ENCODE measurements at places on chromosomes 11 and 22.

GRCh38 chr11:46900091-46900746 is 18.1 kb downstream of the LRP4 start:
- DNase-seq: peak; percentile 31

GRCh38 chr22:48742191-48742555 is 1085.5 kb downstream of the BRD1 start:
- no peak for DNase-seq

DNA sequence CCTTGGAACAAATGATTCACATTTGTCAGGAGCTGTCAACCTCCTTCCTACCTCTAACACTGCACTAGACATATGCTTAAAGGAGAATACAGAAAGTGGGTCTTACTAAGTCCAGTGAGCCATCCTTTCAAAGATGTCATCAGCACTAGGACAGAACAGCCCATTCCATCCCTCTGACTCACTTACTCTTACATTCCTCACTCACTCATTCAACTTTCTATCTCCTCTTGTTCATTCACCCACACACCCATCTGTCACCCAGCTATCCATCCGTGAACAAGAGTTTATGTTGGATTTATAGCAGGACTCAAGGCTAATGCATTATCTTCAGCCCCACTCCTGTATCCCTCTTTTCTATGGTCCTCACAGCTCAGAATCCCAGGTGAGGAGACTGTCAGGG is 9.1 kb downstream of the INSC start:
- peak; percentile 76 for DNase-seq

- no peak for DNase-seq
Measured at GRCh38 chr11:1008001-1008802, 28.3 kb downstream of the MUC6 start.

GRCh38 chr11:94183251-94183885 is 54.7 kb downstream of the PANX1 start:
- DNase-seq: no peak

DNA sequence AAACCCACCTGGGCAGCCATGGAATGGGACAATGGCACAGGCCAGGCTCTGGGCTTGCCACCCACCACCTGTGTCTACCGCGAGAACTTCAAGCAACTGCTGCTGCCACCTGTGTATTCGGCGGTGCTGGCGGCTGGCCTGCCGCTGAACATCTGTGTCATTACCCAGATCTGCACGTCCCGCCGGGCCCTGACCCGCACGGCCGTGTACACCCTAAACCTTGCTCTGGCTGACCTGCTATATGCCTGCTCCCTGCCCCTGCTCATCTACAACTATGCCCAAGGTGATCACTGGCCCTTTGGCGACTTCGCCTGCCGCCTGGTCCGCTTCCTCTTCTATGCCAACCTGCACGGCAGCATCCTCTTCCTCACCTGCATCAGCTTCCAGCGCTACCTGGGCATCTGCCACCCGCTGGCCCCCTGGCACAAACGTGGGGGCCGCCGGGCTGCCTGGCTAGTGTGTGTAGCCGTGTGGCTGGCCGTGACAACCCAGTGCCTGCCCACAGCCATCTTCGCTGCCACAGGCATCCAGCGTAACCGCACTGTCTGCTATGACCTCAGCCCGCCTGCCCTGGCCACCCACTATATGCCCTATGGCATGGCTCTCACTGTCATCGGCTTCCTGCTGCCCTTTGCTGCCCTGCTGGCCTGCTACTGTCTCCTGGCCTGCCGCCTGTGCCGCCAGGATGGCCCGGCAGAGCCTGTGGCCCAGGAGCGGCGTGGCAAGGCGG is 11.4 kb upstream of the ARHGEF17 start:
- no peak for DNase-seq

GRCh38 chr11:40877256-40877655 is 582.2 kb downstream of the LRRC4C start:
- DNase-seq: peak; percentile 75

DNA sequence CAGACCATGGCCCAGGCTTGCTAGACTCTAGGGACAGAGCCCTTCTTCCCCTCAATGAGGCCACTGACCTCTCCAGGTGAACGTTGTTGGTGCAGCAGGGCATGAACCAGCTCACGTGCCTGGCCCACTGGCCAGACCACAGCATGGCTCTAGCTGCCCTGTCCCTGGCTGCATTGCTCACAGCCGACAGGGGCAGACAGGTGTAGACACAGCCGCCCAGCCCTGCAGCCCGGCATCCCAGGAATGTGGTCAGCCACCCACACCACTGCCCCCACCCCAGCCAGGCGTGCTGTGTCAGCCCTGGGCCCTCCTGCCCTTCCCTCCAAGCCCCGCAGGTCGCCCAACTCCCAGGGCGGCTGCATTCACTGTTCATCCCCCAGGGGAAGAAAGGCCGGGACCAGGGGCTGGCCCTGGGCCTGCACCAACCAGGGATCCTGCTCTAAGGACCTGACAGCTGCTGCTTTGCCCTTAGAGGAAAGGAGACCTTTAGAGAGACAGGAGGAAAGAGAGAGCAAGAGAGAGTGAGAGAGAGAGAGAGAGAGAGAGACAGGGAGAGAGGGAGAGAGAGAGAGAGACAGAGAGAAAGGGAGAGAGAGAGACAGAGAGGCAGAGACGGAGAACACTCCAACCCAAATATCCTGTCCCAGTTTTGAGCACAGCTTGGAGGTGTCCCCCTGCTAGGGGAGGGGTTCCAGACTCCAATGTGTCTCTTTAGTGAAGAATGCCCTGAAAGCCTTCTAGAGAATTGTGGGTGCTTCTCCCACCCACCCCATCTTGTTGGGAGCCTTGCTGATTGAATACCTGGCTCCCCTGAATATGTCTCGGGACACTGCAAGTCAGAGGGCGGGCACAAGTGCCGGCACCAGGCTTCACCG is 44.2 kb upstream of the LINC01488 start:
- peak; percentile 82 for DNase-seq

DNA sequence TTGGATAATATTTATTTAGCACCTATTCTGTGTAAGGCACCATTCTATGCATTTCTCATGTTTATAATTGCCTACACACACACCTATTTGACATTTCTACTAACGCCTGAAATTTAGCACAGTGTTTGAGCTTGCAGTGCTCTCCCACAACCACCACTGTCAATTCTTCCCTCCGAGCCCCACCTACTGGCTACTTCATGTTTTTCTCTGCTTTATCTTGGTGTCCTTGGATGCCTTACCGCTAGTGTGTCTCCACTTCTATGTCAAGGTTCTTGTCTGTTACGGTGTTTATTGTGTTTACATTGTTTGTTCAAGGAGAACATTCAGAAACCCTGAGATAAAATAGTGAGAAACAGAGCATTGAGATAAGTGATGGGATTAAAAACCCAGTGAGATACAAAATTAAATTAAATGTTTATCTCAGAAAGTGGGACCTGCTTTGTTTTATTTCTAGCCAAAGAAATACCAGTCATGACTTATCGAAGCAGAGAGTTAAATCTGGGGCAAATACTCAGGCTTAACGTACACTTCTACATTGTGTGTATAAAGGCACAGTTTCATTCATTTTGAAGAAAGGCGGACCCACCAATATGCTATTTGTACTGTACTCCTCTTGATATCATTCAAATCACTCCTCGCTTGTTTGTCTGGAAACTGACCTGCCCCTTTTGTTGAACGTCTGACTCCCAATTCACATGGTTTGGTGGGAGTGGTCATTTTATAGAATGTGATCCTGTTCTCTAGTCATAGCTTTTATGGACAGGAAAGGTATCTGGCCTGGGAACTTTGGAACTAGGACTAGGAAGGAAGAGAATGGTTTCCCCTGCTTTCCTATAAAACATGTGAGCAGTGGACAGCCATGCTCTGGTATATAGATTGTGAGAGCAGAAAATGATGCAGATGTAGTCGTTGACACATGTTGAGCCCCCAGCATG is 39.2 kb upstream of the SLC36A4 start:
- DNase-seq: peak; percentile 8

GRCh38 chr11:80280737-80281136 is 839.9 kb upstream of the TENM4 start:
- no peak for DNase-seq

- DNase-seq: no peak
Measured at GRCh38 chr11:3342709-3343108, 36.2 kb downstream of the ZNF195 start.

DNA sequence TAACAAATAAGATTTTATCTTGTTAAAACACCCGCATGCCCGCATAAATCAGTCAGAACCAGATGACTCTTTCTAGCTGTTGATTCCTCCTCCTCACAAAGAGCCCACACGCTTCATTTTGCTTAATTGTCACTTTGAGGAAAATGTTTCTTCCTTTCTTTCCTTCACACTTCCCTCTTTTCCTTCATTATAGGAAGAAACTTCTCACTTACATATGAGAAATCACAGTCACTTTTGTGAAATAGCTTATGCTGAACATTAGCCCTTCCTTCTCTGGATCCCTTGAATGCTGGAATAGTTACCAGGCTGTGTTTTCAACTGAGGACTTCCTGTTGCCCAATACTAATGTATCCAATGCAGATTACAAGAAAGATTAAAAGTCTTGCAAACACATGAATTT is 5.8 kb downstream of the MS4A6E start:
- DNase-seq: no peak

DNA sequence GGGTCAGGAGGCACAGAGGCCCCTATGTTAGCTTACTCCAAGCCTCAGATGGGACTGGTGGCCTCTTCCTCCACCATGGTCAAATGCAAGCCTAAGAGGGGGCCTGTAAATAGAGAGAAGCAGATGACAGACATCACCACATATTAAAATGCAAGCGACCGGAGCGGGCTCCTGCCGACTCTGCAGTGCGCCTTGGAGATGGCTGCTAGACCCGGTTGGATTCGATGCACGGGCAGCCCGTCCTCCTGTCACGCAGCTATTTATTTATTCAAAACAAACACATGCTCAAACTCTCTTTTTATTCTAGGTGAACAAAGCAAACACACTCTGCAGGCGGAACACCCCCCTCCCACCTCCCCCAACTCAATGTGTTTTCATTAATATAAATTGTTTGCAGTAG is 208.0 kb downstream of the DSCAML1 start:
- DNase-seq: no peak

DNA sequence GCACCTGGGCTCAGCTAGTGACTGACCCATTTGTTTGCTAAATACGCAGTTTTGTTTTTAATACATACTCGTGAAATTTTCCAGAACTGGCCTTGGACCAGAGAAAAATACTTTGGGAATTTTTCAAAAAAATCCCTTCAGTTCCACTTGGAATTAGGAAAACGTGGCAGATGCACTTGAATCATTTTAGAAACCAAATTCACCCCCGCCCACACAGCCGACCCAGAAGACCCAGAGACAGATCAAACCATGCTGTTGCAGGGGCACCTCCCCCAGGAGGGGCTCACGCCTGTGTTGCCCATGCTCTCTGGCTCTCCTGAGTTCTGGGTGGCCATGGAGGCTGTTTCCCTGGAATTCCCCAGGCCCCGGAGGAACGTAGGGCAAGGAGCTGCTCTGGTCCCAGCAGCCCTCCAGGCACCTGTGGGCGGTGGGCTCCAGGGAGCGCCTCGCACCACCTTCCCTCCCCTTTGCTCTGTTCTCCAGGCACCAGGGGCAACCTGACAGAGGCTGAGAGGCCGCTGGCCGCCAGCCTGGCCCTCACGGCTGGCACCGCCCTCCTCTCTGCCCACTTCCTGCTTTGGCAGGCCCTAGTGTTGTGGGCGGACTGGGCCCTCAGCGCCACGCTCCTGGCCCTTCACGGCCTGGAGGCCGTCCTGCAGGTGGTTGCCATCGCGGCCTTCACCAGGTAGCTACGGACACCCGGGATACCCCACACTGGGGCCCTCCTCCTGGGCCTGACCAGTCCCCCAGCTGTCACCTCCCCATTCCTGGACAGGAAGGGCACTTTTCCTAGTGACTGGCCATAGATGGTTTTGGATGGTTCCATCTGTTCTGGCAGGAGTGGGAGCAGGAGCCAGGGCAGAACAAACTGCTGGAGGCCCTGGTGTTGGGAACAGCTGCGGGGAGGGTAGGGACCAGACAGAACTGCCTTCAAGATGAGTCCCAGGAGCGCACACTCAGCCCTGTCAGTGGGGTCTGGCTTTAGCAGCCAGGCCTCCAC is 3.3 kb upstream of the EPS8L2 start:
- peak; percentile 61 for DNase-seq

DNA sequence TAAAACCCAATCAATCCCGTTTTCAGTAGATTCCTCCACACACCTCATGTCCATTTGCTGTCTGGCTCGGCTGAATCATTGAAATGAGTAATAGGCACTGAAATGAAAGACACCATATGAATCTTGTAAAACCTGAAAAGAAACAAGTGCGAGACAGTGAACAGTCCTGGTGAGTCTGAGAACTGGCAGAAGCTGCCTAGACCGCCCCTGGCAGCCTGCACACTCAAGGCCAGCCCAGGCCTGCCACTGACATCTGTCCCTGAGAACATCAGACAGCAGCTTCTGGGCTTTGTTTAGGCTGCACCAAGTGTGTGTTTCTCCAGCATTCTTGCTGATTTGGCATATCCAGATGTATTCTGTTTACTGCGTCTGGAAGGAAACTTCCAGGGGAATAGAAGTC is 44.8 kb downstream of the ENDOD1 start:
- DNase-seq: peak; percentile 99

GRCh38 chr11:19382131-19382611 is 141.4 kb upstream of the E2F8 start:
- DNase-seq: no peak

DNA sequence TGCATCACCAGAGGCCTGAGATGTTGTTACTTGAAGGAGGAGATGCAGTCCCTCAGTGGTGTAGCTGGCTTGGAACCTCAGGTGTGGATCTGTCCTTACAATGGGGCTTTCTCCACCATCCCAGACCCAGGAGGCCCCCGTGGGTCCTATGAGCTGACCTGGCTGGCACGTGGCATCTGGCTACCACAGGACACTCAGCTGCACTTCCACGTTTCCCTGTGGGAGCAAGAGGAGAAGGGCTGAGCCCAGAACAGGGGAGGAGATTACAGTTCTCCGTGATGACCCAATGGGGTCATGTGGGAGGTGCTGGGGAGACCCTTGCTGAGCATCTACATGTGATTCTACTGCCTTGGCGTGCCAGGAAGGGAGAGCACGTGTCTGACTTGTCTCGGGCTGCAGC is 1448.4 kb downstream of the TBC1D22A start:
- no peak for DNase-seq

- DNase-seq: no peak
Measured at GRCh38 chr22:47297261-47298016, 535.0 kb downstream of the TBC1D22A start.

GRCh38 chr11:101296896-101297295 is 167.3 kb upstream of the PGR start:
- DNase-seq: peak; percentile 43

- no peak for DNase-seq
Measured at GRCh38 chr11:120704256-120704750, 192.8 kb downstream of the GRIK4 start.

GRCh38 chr22:47153854-47154525 is 391.5 kb downstream of the TBC1D22A start:
- no peak for DNase-seq

GRCh38 chr22:42716221-42716620 is 4.4 kb downstream of the A4GALT start:
- no peak for DNase-seq

GRCh38 chr22:29072979-29073617 is at the start of gene KREMEN1:
TSS of gene KREMEN1 (plus strand) at chr22:29073035. CDS start at chr22:29073131, 96 bp downstream.
- no peak for DNase-seq

Measured in mammary epithelial cell (primary cell).